ENCODE measurements at places on chromosomes 3 and 15.
A peak's percentile ranks its signal among the peaks of the same experiment; 100 is the strongest.

DNA sequence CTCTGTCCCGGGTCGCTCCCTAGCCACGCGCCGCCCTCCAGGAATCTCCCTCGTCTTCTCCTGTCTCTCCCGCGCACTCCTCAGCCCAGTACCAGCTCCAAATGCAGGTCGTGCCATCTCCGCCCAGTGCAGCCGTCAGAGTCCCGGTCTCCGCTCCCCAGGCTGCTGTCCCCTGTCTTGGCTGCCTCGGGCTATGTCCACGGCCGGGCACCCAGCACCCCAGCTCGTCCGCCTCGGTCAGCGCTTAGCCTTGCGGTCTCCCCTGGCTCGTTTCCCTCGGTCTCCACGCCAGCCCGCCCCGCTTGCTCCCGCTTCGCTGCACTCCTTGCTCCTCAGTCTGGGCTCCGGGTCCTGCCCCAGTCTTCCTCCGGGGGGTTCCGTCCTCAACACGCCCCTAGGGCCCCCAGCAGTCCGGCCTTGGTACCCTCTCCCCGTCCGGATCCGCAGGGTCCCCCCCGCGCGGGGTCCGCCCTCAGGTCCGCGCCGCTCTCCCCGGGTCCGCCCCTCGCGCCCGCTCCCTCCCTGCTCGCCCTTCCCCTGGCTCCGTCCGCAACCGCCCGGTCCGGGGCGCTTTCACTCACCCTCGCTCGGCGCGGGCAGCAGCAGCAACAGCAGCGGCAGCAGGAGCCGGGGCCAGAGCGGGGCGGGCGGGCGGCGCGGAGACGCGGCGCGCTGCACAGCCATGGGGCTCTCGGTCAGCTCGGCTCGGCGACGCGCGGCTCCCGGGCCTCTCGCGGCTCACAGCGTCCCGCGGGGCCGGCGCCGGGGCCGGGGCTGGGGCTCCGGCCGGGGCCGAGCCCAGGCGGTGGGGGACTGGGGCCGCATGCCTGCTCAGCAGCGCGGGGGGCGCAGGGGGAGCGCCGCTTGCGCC is 462 bp downstream of the IGDCC3 start:
- no peak for DNase-seq

DNA sequence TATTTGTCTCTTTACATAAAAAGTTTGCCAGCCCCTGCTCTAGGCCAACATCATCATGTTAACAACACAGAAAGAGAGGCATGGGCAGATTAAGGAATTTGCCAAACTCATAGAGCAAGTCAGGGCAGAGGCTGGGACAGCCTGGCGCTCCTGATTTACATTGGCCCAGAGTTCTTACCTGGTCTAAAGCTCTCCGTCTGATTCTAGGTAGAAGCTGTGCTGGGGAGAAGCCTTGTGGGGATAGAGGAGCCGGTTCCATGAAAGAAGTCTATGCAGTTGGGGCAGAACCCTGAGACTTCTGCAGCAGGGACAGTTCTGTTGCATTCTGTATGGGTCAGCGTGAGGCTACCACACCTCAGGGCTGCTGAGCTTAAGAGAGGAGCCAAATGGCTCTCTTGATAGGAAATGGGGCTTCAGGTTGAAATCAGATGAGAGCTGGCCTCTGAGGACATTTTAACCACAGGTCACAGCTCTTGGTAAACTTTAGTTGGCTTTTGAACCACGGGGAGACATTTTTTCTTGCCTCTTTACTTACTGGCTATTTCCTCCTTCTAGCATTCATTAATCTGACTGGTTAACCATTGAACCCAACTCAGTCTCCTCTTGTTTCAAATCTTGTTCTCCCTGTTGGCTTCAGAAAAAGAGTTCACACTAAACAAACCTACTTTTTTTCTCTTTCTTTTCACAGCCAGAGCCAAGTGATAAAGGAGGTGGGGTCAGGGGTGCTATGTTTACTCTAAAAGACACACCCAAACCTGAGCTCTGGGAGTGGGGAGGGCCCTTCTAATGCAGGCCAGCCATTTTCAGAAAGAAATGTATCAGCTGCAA is 250.7 kb downstream of the OPA1 start:
- peak; percentile 87 for DNase-seq

GRCh38 chr3:104941785-104942184 is 424.9 kb upstream of the ALCAM start:
- no peak for DNase-seq

GRCh38 chr15:73740152-73741048 is 12.8 kb downstream of the INSYN1 start:
- no peak for DNase-seq

GRCh38 chr15:57476533-57476975 is 100.2 kb downstream of the CGNL1 start:
- no peak for DNase-seq

- no peak for DNase-seq
These were observed 910.6 kb downstream of the NTRK3 start for GRCh38 chr15:87345961-87346360.

DNA sequence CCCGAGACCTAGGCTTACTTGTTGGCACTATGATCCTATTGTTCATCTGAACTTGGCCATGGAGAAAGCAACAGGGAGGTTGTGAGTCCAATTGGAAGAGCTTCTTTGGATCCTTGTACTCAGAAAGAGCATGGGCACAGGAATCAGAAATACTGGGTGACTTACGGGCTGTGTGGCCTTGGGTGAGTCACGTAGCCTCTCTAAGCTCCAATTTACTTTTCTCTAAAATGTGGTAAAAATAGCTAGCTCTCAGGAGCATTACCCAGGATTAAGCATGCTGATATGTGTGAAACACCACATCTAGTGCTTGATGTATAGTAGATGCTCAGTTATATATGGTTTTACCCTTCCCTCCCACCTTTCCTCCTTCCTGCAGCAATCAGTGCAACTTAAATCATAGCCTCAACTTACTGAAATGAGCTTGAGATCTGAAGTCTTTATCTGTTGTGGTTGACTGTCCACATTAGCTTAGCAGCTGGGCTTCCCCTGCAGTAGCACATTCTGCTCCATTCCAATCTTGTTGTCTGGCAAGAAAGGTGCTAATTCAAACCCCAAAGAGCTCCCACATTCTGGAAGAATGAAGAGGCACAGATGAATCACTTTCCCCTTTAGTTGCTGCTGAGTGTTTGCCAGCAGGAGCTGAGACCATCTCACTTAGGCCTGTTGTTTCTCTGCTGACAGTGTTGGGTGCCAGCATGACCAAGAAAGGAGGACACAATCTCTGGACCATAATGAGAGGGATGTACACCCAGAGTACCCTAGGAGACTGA is 299.1 kb upstream of the TRIM42 start:
- no peak for DNase-seq

DNA sequence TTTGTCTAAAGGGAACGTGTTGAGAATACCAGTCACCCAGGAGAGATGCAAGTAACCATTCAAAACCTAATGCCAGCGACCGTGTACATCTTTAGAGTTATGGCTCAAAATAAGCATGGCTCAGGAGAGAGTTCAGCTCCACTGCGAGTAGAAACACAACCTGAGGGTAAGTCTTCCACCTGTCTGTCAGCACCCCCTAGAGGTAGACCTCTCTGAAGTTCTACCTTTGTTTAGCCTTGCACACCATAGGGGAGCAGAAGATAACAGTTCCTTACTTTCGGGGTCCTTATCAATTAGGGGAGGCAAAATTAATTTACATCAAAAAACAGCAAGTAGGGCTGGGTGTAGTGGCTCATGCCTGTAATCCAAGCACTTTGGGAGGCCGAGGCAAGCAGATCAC is 124.4 kb downstream of the HCN4 start:
- no peak for DNase-seq

- DNase-seq = no peak
These were observed 11.2 kb downstream of the EBLN2 start for GRCh38 chr3:73072634-73073033.

GRCh38 chr3:25906132-25906906 is 116.4 kb downstream of the OXSM start:
- DNase-seq = no peak

GRCh38 chr3:52297242-52298148 is 9.9 kb downstream of the GLYCTK start:
- DNase-seq = no peak

- no peak for DNase-seq
These were observed 16.6 kb upstream of the RPLP1 start for GRCh38 chr15:69435985-69436384.

DNA sequence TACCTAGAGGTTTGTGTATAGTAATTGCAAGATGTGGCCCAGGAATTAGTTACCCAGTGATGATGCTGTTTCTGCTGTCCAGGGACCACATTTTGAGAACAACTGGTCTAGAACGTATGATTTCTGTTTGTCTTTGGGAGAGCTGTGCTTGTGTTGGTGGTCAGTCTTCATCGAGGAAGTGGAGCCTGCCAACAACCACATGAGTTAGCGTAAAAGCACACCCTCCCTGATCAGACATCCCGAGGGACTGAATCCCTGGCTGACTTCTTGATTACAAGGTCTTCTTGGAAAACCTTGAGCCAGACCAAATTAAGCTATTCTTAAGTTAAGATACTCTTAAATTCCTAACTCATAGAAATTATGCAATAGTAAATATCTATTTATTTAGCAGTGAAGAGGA is 81.7 kb upstream of the ZPLD1 start:
- DNase-seq = no peak

DNA sequence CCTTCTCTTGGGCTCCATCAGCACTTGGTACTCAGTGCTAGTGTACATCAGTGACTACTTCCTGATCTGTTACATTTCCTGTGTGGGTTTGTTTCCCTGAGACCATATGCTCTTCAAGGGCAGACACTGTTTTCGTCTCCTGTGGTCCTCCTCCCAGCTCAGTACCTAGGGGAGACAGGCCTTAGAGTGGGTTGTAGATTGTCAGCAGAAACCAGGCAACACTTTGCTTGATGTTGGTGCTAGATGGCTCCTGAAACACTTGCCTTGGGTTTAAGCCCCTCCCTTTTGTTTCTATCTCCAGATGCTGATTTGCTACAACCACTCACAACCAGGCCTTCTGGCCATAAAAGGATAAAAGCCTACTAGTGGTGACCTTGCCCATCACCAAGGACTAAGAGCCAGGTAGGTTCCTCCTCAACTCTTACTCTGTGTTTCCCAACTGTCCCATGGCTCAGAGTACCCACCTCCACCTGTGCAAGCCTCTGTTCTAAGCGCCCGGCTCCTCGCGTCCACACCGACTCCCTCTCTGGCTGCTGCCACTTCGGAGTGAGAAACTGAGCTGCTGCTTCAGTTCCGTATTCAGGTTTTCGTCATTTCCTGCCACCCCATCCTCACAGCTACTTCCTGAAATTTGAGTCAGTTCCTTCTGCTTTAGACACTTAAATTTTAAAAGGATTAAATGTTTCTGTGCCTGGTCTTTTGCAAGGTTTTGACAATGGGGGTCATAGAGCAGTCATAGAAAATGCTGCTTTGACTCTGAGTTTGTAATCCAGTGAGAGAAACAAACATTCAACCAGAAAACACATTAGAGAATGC is at the start of gene HCLS1:
Gene HCLS1 (minus strand): TSS at position 548 of the 816 bp plus-strand sequence. CDS start 2,556 bp downstream, outside the sequence.
- DNase-seq = no peak

DNA sequence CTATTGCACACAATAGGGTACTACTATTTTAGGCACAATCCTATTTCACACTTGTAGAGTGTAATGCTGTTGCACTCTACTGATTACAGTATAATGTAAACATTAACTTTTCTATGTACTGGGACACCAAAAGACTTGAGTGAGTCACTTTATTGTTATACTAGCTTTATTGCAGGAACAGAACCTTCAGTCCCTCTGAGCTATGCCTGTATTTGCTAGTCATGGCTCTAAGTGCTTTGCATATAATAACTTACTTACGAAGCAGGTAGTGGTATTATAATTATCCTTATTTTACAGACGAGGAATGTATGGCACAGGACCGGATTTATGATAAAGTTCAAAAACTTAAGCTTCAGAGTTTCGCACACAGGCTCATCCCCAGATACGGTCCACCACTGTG is 106.6 kb upstream of the SLC6A6 start:
- peak; percentile 70 for DNase-seq

GRCh38 chr3:124489506-124489905 is 240.7 kb upstream of the UMPS start:
- no peak for DNase-seq

GRCh38 chr3:129535075-129535474 is 6.6 kb downstream of the RHO start:
- no peak for DNase-seq

GRCh38 chr3:197746801-197747237 is 2.9 kb upstream of the FYTTD1 start:
- DNase-seq = no peak

- no peak for DNase-seq
These were observed 104.1 kb upstream of the LPP start for GRCh38 chr3:188049606-188050530.

GRCh38 chr3:82509106-82509842 is 747.8 kb upstream of the GBE1 start:
- no peak for DNase-seq

DNA sequence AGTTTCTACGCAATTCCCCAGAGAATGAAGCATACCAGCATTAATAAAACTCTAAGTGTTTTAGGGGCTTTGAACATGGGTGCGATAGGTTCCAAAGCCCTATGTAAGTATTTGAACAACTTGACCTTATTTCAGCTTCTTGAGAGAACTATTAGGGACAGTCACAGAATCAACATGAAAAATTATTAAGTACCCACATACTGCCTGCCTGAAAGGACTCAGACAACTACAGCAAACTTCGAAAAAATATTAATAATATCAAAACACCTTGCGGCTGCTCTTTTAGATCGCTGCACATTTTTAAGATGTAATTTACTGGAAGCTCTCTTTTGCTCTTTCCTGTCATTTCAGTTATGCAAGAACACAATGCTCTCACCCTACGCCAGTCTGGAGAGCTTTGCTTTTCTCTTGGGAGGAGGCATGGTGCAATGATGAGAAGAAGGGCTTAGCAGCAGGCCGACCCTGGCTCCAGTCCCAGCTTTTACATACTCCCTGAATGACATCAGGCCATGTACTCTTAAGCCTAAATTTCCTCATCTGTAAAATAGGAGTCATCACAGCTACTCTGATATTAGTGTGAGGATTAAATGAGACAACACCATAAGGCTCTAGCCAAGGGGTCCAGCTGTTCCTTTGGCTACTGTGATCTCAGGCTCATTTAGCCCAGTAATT is 640.7 kb downstream of the FHIT start:
- no peak for DNase-seq

DNA sequence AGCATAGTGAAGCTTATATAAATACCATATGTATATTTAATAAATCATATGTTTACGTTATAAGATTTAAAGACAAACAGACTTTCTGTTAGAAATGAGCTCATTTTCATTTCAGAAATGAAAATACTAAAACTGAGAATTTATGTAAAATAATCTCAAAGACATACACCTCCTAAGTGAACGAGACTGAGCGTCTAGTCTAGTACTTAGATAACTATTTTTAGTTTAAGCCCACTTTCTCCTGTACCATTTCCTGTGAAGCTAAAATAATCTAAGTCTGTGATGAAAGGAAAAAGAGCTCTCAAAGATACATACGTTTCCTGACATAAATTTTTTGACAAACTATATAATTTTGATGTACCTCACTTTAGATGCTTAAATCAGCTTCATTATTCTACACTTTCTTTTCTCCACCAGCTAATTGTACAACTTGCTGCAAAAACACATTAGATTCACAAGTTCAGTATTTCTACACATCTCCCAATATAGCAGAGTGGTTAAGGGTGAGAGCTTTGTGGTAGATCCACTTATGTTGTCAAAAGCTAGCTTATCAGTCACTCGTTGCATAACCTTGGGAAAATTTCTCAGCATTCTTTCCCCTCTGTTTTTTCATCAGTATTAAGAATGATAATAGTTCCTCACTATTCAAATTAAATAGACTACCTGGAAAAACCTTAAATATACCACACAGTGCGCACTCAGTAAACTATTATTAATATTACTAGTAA is 703.0 kb downstream of the PLOD2 start:
- DNase-seq = no peak

Data from LoVo (cell line).